Fibroblast of skin of left biceps (primary cell): ENCODE measurements at places on chromosomes 2 and 18.

DNA sequence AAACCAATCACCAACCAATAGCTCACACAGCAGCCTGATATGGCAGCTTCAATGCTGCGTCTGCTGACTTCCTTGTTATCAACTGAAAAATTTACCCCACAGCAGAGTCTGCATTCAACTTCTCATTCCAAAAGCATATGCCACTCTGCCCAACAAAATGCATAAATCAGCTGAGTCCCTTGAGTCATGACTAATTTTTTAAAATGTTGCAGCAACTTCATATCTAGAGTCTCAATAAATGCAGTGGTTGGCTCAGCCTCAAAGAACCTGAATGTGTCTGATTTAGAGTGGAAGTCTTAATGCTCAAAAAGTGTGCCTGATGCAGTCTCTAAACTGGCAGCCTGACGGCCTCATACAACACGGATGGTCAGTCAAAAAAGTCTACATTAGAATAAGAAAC is 46.5 kb downstream of the FARSB start:
- DNase-seq: no peak

DNA sequence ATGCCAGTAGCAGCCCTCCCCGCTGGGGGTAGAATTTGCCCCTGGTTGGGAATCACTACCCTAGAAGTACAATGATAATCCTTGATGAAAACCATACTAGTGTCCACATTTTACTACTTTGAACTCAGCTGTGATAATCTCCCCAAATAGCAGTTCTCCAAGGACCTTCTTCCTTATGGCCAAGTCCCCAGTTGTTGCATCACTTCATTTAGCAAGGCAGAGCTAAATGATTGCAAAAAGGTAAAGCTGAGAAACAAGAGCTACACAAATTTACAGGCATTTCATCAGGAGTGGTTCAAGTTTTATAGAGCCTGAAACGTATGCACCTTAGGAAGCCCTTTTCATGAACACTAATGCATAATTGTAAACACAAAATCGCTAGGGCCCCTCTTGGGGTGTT is 44.9 kb upstream of the REL start:
- no peak for DNase-seq

DNA sequence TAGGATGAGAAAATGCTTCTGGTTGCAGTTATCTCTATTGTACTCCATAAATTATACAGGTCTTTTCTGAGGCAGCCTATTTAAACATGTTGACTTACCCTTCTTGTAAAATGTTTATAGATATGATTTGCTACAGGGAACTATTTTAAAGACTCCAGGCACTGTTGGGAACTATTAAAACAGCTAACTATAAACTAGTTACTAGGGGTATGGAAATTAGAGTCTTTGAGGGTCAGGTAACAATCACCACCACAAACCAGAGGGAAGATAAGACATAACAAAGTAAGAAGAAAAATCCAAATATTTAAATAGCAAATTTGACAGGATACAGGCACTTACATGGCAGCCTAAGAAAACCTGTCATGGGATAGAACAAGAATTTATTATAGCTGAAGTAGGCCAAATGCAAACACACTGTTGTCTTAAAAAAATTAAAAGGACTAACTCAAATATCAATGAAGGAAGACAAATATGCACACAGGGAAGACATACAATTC is 251.0 kb upstream of the CWC22 start:
- no peak for DNase-seq

GRCh38 chr2:226674123-226674522 is 125.5 kb downstream of the IRS1 start:
- no peak for DNase-seq

- DNase-seq: no peak
Measured at GRCh38 chr18:6266212-6266611, 148.5 kb downstream of the L3MBTL4 start.
